ENCODE measurements at places on chromosomes 7 and 10. TPM values are rescaled to one million over a fixed set of nuclear protein-coding genes. Genes with fewer than 3 reads are reported as not detected.

ZCCHC24 gene
- total RNA-seq, result 31.2 TPM

LAMTOR4 gene
- total RNA-seq, result 120 TPM

DNA sequence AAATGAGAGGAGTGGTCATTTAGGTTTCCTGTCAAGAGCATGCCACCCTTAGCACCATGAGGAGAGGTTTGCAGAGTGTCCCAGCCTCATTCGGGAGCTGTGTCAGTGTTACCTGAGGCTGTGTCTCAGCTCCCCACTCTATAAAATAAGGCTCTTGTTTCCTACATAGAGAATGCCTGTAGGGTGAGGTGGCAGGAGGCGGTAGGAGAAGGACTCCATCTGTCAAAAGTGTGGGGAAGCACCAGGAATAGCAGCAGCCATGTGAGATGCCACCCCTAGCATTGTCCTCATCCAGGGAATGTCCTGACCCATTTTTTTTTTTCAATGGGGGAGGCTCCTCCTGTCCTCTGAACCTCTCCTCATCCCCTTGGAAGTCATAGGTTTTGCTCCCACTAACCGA lies 451.2 kb downstream of the PLXNA4 start:
- DNase-seq, result no peak

GRCh38 chr7:122269241-122269640 lies 35.3 kb downstream of the FEZF1 start:
- no peak for DNase-seq

- DNase-seq, result peak; percentile 61
Observed at GRCh38 chr10:42753126-42753506, 29.5 kb upstream of the BMS1 start.

GRCh38 chr10:47346581-47347302 lies 1.4 kb upstream of the RBP3 start:
- DNase-seq, result peak; percentile 56

All from left lung (tissue), 14 donors.